ENCODE measurements at places on chromosomes 2 and 18. TPM values are rescaled to one million over a fixed set of nuclear protein-coding genes. Genes with fewer than 3 reads are reported as not detected.

- DNase-seq, result no peak
Observed at GRCh38 chr2:13818002-13818401, 814.5 kb upstream of the LRATD1 start.

- no peak for DNase-seq
Observed at GRCh38 chr2:180062178-180062577, 55.1 kb upstream of the CWC22 start.

DNA sequence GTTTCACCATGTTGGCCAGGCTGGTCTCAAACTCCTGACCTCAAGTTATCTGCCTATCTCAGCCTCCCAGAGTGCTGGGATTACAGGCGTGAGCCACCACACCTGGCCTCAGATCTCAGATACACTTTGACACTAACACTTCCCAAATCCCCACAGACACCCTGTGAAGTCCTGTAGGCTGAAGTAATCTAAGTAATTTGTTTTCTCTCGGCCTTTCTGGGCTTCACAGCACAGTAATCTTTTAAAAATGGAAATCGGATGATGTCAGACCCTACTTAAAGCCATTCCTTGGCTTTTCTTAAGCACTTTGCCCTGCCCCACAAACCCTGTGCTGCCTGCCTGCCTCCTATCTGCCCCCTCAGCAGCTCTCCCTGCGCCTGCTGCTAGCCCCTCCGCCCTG, 16.2 kb downstream of the ATIC start:
- no peak for DNase-seq

- no peak for DNase-seq
Observed at GRCh38 chr18:74518456-74519295, 15.6 kb upstream of the CNDP1 start.

GRCh38 chr2:59874971-59875755, 678.3 kb downstream of the BCL11A start:
- DNase-seq, result no peak

Gene LAMA1
- total RNA-seq, result 1.6 TPM
